Activated naive CD8-positive, alpha-beta T cell treated with anti-CD3 and anti-CD28 coated beads, Interleukin-2, amount 50 U/mL, for 16 hours (primary cell): ENCODE measurements at places on chromosomes 1 and 21.

DNA sequence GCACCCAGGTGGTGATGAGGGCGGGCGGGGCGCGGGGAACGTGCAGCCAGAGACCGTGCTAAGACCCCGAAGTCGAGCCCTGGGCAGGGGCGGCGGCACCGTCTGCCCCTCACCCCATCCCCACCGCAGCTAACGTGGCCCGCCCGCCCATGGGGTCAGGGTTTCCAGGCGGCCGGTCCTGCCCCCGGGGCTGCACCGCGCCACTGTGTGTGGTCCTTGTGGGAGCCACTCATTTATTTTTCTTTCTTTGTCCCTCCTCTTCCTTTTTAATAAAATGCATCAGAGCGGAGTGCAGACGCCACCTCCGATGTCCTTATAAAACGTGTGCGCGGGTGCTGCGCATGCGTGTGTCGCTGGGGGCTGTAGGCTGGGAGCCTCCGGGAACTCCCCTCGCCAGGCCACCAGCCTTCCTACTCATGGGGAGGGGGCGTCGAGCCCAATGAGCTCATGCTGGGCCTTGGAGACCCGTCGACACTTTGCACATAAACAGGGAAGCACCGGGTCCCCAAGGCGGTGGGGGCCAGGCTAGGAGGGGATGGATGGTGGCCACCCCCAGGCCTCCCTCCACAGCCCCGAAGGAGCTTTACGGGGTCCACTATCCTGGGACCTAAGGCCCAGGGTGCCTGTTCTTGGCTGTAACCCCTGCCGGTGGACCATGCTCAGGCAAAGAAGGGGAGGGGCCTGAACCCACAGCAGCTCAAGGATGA, 59.9 kb downstream of the WNT9A start:
- no peak for DNase-seq

DNA sequence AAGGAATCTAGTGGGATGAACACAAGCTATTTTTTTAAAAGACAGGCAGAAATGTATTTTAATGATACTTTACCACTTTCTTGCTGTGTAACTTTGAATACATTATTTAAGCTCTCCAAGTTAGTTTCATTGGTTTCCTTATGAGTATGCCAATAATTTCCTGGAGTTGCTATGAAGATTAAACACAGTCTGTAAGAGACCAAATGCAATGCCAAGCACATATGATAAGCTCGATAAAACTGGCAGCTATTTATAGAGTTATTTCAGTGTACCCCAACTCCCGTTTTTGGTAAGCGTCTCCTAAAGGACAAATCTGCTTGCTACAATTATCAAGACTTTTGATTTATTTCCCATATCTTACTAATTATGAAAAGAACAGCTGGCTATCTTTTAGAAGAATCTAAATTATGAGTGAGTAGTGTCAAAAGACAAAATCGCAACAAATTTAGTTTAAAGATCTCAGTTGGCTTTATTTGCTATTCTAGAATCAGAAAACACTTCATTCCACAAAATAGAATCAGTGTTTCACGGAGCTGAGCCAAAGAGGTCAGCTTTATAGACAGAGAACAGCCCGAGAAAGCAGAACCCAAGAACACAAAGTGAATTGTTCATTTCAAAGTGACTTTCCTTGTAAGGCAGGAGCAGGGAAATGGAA, 7.2 kb upstream of the MAP10 start:
- no peak for DNase-seq

GRCh38 chr1:47911424-47911823, 85.8 kb downstream of the TRABD2B start:
- DNase-seq = no peak

DNA sequence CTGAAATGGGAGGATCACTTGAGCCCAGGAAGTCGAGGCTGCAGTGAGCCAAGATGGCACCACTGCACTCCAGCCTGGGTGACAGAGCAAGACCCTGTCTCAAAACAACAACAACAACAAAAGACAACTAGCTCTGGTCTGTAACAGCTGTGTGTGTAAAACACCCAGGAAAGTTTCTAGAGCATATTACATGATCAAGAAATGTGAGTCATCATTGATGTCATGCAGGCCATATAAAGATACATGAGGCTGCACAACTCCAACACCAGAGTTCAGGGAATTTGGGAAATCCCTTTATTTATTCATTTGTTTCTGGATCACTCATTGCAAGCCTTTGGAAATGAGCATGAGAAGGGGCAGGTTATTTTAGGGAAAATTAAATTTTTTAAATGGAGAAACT, 50.3 kb upstream of the CTPS1 start:
- DNase-seq = no peak

GRCh38 chr1:197671140-197671539, 104.1 kb downstream of the DENND1B start:
- no peak for DNase-seq

DNA sequence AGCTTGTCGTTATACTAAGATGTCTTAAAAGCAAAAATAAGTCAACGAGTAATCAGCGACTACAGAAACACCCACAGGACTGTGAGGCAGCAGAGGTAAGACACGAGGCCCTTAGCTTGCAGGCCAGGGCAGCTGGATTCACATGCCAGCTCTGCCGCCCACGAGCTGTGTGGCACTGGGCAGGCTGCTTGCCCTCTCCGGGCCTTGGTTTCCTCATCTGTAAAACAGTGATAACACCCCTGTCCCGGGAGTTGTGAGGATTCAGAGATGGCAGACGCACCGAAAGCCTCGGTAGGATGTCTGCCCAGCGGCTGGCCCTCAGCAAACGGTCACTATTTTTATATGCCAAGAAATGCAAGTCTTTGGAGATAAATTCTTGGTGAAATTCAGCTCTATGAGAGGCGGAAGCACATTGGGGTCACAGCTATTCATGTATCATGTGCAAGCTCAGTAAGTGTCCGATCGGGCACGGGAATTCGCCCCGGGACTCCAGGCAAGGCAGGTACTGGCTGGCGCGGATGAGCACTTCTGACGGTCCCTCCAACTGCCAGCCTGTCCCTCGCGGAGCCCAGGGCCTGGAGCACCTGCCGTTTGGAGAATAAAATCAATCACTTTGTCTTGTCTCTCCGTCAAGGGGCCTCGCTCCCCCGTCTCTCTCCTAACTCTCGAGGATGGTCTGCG, 1.1 kb downstream of the C2CD2 start:
- no peak for DNase-seq

- DNase-seq = no peak
Observed at GRCh38 chr1:162380061-162380846, 1.3 kb upstream of the C1orf226 start.

DNA sequence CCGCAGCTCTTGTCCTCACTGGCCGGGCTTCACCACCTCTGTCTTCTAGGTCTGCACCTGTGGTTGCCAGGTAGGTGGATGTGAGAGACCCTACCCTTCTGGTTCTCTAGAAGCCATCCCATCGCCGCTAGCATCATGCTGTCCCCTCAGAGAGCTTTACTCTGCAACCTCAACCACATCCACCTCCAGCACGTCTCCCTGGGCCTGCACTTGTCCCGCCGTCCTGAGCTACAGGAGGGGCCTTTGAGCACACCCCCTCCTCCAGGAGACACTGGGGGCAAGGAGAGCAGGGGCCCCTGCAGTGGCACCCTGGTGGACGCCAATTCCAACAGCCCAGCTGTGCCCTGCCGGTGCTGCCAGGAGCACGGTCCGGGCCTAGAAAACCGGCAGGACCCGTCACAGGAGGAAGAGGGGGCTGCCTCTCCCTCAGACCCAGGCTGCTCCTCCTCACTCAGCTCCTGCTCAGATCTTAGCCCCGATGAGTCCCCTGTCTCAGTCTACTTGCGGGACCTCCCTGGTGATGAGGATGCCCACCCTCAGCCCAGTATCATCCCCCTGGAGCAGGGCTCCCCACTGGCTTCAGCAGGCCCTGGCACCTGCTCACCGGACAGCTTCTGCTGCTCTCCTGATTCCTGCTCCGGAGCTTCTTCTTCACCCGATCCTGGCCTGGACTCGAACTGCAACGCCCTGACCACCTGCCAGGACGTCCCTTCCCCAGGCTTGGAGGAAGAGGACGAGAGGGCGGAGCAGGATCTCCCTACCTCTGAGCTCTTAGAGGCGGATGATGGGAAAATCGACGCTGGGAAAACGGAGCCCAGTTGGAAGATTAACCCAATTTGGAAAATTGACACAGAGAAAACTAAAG, 1.2 kb downstream of the RUSC1 start:
- DNase-seq = no peak

- DNase-seq = no peak
Observed at GRCh38 chr1:56838759-56839158, 15.8 kb upstream of the C8A start.

DNA sequence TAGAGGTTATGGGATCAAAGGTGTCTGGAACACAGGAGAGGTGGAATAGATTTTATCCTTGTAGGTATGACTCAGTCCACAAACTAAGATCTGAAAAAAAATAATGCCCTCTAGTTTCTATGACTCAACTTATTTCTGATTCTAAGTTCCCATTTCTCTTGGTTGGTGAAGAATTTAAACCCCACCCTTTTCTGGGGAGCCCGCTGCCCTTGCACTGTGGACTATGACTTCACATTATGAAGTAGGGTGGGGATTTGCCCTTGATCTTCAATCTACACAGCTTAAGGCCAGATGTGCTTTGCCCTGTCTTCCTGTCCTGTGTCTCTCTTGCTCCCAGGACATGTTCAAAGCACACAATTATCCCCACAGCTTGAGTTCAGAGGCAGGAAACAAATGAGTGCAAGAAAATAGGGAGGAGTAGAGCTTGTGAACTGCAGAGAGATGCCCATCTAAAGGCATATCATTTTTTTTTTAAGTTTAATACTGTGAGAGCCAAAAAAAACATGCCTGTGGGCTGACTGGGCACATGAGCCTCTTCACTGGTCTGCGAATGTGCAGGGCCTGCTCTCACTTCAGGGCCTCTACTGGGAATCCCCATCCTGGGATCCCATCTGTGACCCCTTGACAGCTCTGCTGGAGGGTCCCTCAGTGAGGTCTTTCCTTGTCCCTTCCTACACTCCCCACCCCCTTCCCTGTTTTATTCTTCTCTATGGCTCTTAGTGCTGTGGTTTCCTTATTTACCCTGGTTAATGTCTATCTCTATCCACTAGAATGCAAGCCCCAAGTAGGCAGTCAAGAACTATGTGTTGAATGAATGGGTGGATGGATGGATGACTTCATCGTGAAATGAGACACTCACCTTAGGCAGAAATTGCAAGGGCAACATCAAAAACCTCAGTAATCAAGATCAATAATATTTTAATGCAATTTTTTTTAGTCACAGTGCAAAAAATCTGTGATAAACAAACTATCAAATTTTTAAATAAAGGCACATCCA, 61.5 kb downstream of the CD58 start:
- no peak for DNase-seq

DNA sequence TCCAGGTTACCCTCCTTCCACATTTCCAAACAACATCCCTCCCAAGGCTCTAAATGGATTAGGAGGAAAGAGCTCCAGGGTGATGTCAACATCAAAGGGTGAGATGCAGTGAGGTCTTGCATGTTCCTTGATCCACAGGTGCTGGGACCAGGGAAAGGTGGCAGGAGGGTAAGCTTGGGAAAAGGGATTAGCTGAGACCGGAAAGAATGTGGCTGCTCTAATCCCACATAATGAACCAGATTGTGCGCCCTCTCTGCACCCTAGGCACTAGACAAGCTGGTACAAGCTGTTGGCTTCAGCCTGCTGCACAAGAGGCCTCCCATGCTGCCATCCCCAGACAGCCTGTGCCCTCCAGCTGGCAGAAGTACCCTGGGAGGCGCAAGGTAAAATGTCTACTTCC, 34.9 kb downstream of the PLXNA2 start:
- DNase-seq = no peak

DNA sequence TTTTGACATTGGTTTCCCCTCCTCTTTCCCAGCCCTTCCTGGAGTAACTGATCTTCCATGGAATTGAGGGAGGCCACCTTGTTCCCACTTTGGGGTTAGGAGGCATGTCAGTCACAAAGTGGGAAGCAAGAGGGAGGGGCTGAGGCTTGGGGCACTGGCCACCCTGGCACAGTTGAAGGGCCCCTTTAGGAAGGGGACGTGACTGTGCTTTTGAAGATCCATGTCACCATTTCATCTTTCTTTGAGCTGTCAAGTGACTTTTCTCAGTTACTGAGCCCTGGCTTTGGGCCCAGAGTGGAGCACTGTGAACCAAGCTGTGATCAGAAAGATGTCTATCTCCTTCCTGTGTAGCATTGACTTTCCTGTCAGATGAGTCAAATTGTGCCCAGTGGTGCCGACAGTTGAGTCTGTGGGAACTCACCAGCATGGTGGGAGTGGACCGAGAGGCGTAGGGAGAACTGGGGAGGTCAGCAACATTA, 38.5 kb upstream of the TDRD10 start:
- DNase-seq = no peak
